Stomach (tissue), 19 donors: ENCODE measurements at places on chromosomes 6 and 20.

DNA sequence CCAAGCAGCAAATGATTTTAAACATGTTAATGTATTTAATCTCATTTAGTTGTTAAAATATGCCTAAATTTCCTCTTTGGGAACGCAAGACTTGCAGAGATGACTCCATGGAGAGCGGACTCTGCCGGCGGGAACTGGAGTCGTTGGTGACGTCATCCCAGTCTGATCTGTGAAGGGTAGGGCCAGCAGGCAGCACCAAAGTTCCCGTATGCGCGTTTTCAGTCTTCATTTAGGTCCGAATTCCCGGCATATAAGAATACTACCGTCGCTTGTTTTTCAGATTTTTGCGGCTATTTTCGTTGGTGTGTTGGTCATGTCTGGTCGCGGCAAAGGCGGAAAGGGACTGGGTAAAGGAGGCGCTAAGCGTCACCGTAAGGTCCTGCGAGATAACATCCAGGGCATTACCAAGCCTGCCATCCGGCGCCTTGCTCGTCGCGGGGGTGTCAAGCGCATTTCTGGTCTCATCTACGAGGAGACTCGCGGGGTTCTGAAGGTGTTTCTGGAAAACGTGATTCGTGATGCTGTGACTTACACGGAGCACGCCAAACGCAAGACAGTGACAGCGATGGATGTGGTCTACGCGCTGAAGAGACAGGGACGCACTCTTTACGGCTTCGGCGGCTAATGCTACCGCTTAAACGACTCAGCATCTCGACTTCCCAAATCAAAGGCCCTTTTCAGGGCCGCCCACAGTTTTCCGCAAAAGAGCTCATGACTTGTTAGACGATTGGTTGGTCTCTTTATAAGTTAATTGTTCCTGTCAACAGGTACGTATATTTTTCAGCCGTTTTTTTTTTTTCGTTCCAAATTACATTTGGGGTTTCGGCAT, 117.3 kb downstream of the HFE start:
- DNase-seq = peak; percentile 99

- no peak for DNase-seq
Observed at GRCh38 chr6:133132466-133132971, 108.6 kb upstream of the EYA4 start.

DNA sequence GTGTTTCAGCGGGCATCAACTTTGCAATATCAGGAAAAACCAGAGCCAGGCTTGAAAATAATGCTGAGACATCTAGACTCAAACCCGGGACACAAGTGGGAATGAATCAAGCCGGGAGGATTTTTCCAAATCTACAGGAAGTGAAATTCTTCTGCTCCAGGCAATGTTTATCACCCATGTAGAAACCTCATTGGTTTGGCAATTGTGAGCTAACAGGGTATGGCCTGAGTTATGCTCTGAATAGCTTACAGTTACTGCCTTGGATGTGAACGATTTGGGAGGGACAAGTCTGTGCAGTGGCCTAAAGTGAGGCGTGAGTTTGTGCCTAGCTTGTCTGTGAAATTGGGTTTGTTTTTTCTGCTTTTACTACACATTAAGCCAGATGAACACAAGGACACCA, 87.4 kb downstream of the PCSK2 start:
- DNase-seq = no peak

GRCh38 chr6:29999416-29999815, 57.1 kb downstream of the HLA-A start:
- DNase-seq = no peak

DNA sequence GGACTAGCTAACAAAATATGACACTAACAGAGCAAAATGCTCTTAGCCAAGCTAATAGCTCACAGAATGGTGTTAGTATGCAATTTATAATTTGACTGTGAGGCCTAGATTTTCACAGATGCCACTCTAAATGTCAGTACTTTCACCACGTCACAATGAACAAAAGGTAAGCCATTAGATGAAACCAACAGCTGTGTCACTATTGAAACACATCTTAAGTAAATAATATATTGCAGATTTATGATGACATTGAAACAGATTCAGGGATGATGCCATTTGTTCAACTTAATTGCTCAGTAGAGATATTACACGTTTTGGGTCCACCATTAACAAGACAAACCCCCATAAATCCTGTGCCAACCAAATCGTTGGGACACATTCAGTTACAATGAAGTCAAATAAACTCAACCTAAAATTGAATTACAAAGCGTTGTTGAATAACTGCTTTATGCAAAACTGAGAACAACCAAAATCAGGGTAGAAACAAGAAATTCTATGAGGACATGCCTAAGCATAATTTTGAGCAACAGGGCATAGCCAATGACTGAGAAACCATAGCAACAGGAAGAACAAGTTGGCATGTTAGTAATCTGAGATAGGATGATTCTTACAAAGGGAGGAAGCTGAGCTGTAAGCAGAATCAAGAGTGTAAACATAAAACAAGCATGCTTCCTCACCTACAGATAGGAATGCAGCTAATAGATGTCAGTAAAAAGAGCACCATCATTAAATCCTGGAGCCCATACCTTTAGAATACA, 85.6 kb upstream of the KHDRBS2 start:
- DNase-seq = peak; percentile 6

GRCh38 chr20:23759306-23759940, 8.7 kb upstream of the CST1 start:
- no peak for DNase-seq
